Urothelium cell line (cell line): ENCODE measurements at places on chromosomes 5 and 9.

DNA sequence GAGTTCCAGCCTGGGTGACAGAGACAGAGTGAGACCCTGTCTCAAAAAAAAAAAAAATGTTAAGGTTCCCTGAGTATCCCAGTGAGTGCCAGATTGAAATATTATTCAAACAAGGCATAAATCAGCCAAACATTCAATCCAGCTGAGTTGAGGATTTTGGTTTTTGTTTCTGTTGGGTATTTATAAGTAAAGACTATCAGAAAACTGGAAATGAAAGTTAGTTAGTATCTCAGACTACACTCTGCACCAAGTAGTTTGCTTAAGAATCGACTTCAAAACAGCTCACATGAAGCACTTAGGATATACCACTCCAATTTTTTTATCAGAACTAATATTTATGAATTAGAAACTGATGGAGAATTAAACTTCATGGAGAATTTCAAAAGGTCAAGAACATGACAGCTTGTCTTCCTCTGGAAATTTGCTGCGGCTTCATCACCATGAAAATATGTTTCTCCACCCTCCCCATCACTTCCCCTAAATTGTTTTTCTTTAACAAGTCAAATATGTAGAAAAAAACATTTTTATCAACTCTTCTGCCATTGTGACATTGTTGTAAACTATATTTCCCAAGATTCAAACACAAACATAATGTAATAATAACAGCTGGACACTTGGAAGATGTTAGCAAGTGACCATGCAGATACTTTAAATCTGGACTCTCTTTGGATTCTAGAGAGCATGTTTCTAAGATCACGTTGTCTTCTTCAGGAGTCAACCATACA lies 110.0 kb upstream of the PTGER4 start:
- DNase-seq, result no peak

GRCh38 chr5:152688561-152689249 lies 283.6 kb upstream of the NMUR2 start:
- DNase-seq, result peak; percentile 81

- DNase-seq, result no peak
These were observed 56.8 kb downstream of the ANGPTL2 start for GRCh38 chr9:127065592-127065991.

DNA sequence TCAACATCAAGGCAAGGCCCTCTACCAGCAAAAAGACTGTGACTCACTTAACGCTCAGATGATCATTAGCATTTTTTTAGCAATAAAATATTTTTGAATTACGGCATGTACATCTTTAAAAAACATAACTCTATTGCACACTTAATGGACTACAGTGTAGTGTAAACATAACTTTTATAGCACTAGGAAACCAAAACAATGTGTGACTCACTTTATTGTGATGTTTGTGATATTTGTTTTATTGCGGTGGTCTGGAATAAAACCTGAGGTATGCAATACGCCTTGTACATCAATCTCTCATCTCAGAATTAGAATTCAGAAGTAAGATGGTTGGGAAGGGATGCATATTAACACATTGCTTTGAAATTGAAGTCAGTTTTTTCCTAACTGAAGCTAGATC lies 106.9 kb upstream of the PTCH1 start:
- DNase-seq, result no peak

- DNase-seq, result no peak
These were observed 76.7 kb upstream of the UNC5A start for GRCh38 chr5:176733406-176734262.

GRCh38 chr9:16120231-16120641 lies 567.4 kb downstream of the CCDC171 start:
- no peak for DNase-seq

GRCh38 chr9:75964427-75964826 lies 74.0 kb downstream of the PCSK5 start:
- DNase-seq, result peak; percentile 67

DNA sequence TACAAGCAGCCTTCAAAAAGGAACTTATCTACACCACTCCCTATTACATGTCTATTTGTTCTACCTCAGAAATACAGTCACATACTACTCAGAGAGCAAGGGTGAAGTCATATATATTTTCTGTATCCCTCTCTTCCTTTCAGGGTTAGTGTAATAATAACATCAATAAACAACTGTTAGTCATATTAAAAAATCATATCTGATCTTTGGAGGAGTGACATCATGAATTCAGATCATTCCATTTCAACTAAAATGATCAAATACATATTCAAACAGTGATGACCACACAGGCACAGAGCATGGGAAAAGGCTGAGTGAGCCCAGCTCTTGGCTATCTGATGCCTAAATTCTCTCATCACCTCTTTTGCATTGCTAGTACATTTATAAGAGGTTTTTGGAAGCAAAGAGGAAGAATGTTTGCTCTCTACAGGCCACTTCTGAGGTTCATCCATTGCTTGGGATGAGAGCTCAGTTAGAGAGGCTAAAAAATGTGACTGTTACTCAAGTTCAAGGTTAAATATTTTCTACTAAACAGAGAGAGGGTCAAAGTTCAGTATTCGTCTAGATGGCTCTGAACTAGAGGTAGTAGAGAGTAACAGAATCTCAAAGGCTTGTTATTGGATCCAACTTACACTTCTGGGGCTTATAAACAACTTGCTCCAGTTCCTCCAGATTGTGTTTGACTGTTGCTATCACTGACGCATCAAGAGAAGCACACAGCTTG lies 39.0 kb downstream of the RIGI start:
- DNase-seq, result no peak

DNA sequence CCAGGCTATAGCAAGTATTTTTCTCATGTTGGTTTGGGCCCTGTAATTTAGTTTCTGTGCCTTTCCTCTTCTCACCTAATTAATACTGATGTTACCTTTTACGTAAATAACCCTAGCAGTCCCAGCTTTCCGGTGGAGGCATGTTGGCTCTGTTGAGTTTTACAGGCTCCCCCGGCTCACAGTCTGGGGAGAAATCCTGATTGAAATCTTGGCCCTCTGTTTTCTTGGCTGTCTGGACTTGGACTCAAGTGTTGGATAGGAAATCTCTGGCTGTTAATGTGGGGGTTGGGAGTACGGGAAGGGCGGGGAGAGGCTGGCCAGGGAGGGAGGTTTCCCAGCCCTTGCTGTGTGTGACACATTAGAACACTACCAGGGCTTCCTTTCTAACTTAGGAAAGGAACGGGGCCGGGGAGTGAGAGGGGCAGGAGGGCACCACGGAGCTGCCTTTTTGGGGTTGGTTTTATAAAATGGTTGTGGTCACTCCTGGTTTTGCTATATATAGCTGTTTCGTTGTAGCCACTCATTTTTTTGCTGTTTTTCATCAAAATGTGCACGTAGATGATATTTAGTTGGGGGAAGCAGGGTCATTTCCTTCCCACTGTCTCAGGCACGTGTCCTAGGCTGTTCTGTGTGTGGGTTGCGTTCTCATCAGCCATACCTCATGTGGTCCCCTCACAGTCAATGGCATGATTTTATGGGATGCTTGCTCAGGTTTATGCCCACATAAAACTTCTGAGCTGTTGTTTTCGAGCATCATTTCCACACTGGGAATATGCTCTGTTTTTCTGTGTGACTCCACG lies 11.0 kb downstream of the TRIO start:
- peak; percentile 69 for DNase-seq

DNA sequence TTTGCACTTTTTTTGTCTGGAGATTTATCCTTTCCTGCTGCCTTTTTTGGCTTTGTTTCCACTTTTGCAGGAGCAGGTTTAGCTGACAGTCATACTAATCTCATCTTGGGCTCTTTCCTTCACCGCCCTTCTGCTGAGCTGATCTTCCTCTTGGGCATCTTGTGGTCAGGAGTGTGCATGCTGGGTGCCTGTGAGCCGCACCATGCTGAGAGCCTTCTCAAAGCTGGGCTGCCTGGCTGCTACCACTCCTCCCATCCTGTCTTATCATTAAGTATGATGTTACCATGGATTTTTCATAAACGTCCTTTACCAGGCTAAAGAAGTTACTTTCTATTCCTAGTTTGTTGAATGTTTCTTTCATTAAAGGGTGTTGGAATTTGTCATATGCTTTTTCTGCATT lies 49.5 kb upstream of the MCCC2 start:
- no peak for DNase-seq

DNA sequence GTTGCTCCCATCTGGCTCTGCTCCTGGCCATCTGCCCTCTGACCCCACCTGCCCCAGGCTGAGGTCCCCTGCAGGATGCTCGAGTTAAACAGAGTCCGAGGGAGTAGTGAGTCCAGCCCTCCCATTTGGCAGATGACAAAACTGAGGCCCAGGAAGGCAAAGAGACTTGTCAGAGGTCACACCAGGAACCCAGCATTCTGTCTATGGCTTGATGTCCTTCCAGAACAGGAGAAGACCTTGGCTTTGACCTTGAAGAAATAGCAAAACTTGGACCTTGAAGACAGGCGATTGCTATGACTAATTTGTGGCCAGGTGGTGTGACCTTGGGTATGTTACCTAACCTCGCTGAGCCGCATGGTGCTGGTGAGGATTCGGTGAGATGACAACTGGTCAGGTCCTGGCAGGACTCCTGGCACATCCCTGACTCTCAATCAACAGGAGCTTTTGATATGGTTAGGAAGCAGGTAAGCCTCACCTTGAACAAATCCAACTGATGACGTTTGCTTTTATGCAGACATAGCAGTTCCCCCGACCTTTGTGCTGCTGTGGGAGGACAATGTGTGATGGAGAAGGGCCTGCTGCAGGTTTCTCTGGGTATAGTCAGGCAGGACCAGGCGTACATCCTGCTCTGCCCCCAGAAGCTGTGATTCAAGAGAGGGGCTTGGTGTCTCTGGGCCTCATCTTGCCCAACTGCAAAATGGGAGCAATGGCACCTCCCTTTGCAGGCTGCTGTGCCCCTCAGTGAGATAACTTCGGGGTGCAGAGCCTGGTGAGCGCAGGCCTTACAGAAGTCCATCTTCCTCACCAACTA lies 198.7 kb downstream of the C9orf50 start:
- no peak for DNase-seq

DNA sequence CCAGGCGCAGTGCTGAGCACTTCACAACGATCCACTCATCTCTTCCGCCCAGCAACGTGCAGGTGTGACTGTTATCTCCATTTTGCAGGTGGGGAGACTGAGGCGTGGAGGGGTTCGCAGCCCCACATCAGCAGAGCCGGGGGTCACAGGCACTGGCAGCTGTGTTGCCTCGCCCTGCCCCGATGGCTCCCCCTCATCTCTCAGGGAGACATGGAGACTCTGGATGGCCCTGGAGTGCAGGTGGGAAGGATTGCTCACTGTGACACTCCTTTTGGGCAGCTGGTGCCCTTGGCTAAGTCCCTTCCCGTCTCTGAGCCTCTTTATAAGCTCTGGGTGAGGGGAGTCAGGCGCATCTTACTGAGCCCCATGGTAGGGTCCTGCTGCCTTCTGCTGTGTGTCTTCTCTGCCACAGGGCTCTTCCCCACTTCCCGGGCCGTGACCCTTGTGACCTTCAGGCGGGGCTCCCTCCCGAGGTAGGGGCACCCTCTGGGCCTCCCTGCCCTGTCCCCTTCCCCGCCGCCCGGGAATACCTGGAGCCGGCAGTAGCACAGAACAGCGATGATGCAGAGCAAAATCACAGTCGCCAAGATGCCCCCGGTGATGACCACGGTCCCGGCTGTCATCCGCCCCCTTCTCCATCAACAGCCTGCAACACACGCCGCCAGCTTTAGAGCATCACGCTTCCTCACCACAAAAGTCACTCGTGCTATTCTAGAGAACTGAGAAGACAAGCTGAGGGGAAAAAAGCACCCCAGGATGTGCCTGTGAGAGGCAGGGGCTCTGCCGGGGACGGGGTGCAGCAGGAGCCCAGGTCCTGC lies 29.4 kb downstream of the FAM163B start:
- no peak for DNase-seq

- DNase-seq, result no peak
These were observed 159.0 kb downstream of the COL23A1 start for GRCh38 chr5:178431063-178431781.

GRCh38 chr5:171697221-171698102 lies 88.2 kb upstream of the SMIM23 start:
- no peak for DNase-seq

GRCh38 chr9:82021198-82021597 lies 32.6 kb downstream of the SPATA31D1 start:
- peak; percentile 69 for DNase-seq

GRCh38 chr5:168962306-168962705 lies 338.6 kb downstream of the SLIT3 start:
- DNase-seq, result no peak

DNA sequence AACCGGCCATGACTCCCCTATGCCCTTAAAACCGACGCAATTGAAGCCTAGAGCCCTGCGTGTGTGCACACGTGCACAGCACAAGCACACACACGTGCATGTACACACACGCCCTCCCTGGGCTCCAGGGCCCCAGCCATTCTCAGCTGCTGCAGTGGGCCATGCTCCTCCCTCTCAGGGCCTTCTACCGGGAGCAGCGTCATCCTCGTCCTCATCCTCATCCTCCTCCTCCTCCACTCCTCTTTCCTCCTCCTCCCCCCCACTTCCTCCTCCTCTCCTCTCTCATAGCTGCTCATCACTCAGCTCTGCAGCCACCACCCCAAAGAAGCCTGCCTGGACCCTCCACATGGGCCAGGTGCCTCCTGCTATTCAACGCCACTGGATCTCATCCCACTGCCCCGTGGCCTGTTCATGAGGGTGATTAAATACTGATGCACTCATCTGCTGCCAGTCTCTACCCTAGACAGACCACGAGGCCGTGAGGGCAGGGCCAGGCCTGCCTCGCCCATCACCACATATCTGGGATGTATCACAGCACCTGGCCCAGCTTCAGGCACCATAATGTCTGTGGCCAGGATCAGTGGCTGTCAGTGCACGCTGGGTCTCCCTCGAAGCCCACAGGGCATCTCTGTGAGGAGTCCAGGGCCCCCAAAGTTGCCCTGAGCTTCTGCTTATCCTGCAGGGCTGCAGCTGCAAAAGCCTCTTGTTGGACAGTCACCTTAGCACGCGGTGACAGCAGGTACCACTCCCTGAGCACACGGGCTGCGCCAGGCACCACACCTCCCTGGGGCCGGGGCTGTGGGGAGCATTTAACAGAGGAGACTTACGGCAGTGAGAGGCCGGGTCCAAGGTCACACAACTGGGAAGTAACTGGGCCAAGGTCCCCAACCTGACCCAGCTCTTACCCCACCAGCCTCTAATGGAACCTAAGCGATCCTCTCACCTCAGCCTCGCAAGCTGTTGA lies 9.8 kb downstream of the FAM78A start:
- DNase-seq, result no peak

- no peak for DNase-seq
These were observed 25.0 kb upstream of the ITGA2 start for GRCh38 chr5:52964138-52964537.

DNA sequence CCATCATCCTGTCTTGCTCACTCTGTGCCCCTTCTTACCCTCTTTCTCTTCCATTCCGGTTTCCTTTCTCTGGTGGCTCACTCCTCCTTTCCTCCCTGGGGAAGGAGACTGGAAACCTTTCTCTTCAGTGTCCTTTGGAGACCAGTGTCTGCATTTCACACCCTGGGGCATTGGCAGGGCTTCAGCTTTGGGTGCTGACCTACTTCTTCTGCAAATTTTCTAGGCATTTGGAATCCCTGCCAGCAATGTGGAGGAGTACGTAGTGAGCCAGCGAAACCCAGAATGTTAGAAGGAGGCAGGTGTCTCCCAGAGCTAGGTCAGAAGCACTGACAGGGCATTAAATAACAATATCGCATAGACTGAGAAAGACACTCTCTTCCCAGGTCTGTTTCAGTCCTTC lies 122.2 kb downstream of the SLC28A3 start:
- DNase-seq, result no peak

- no peak for DNase-seq
These were observed 230.1 kb downstream of the PBX3 start for GRCh38 chr9:125977223-125977622.
